ENCODE measurements at places on chromosomes 7 and 10. TPM values are rescaled to one million over a fixed set of nuclear protein-coding genes. Genes with fewer than 3 reads are reported as not detected.

Gene MSMB
- total RNA-seq: not detected

Gene SPRN
- total RNA-seq: not detected

Gene TAS2R41
- not detected for total RNA-seq

Gene RAPGEF5
- 1.8 TPM for total RNA-seq

Gene LIPJ
- total RNA-seq: not detected

Gene CALCR
- not detected for total RNA-seq

Gene MEST
- 566 TPM for total RNA-seq

Gene ATOH7
- not detected for total RNA-seq

Gene GIMAP5
- total RNA-seq: 0.24 TPM

Gene LOXL4
- total RNA-seq: 0.97 TPM

Gene DRGX
- total RNA-seq: not detected

Gene PIP
- not detected for total RNA-seq

Gene OGDH
- total RNA-seq: 66.7 TPM

Gene LEP
- not detected for total RNA-seq

Gene MRC1
- not detected for total RNA-seq

Gene GBX1
- total RNA-seq: not detected

Gene FGFR2
- 1.9 TPM for total RNA-seq

Gene TMEM196
- total RNA-seq: not detected

Gene SPDYE1
- not detected for total RNA-seq

Gene PALD1
- 0.92 TPM for total RNA-seq

Gene UNCX
- not detected for total RNA-seq

Gene CALN1
- total RNA-seq: 2.8 TPM

Gene PRSS37
- not detected for total RNA-seq

Gene TNS3
- 58.3 TPM for total RNA-seq

Gene NAT16
- total RNA-seq: not detected

Gene DKK1
- 44.7 TPM for total RNA-seq

Gene PLPP4
- total RNA-seq: 3.9 TPM

Gene GPR15LG
- total RNA-seq: not detected

Gene WIPF3
- total RNA-seq: not detected

Gene PAX4
- not detected for total RNA-seq

Gene FAM25G
- total RNA-seq: not detected

Gene ABCB1
- 11.8 TPM for total RNA-seq

Gene KIF5B
- total RNA-seq: 122 TPM

Gene GATA3
- 1.4 TPM for total RNA-seq

Gene AKR1C8
- total RNA-seq: not detected

Gene PAPSS2
- 6.3 TPM for total RNA-seq

Gene ADCY1
- total RNA-seq: 0.80 TPM

Gene PNLIPRP3
- total RNA-seq: 0.17 TPM

Gene HGF
- not detected for total RNA-seq

All from Daoy (cell line).